ENCODE measurements at places on chromosomes 12 and 14. TPM values are rescaled to one million over a fixed set of nuclear protein-coding genes. Genes with fewer than 3 reads are reported as not detected.

CACNA2D4 gene
- 0.31 TPM for total RNA-seq

KCNMB4 gene
- 55.1 TPM for total RNA-seq

IAPP gene
- not detected for total RNA-seq

BORCS5 gene
- 39.8 TPM for total RNA-seq

PRH2 gene
- total RNA-seq, result 2.8 TPM

SAMD15 gene
- total RNA-seq, result 10.0 TPM

RPGRIP1 gene
- 0.94 TPM for total RNA-seq

MOK gene
- 77.3 TPM for total RNA-seq

PELI2 gene
- total RNA-seq, result 43.8 TPM

TMEM106C gene
- 86.7 TPM for total RNA-seq

MLF2 gene
- 110 TPM for total RNA-seq

RBP5 gene
- not detected for total RNA-seq

HCAR1 gene
- total RNA-seq, result 0.31 TPM

SYT10 gene
- total RNA-seq, result 1.3 TPM

MANSC4 gene
- total RNA-seq, result 0.63 TPM

MMP17 gene
- total RNA-seq, result 64.5 TPM

CCDC60 gene
- not detected for total RNA-seq

DACT1 gene
- total RNA-seq, result 269 TPM

TPPP2 gene
- total RNA-seq, result not detected

C12orf56 gene
- total RNA-seq, result 0.31 TPM

KCNA1 gene
- total RNA-seq, result 3.1 TPM

ZDHHC22 gene
- total RNA-seq, result 14.7 TPM

PLCZ1 gene
- not detected for total RNA-seq

PLA2G1B gene
- total RNA-seq, result not detected

SLC15A5 gene
- total RNA-seq, result not detected

KERA gene
- total RNA-seq, result 0.31 TPM

RDH16 gene
- total RNA-seq, result 3.1 TPM

POTEM gene
- total RNA-seq, result not detected

HCAR2 gene
- not detected for total RNA-seq

ZNF891 gene
- total RNA-seq, result 30.4 TPM

TGM1 gene
- 4.4 TPM for total RNA-seq

PYGL gene
- 11.0 TPM for total RNA-seq
